ENCODE measurements at places on chromosomes 7 and 10. TPM values are rescaled to one million over a fixed set of nuclear protein-coding genes. Genes with fewer than 3 reads are reported as not detected.

- DNase-seq = no peak
Measured at GRCh38 chr10:86048571-86048970, 318.0 kb downstream of the GRID1 start.

- no peak for DNase-seq
Measured at GRCh38 chr10:75470901-75471300, 39.5 kb downstream of the LRMDA start.

GRCh38 chr10:18140149-18140956, at the start of gene CACNB2:
TSS of gene CACNB2 (plus strand) at chr10:18140424.
- DNase-seq = no peak

GRCh38 chr7:158061884-158062656, 525.6 kb downstream of the PTPRN2 start:
- DNase-seq = no peak

DNA sequence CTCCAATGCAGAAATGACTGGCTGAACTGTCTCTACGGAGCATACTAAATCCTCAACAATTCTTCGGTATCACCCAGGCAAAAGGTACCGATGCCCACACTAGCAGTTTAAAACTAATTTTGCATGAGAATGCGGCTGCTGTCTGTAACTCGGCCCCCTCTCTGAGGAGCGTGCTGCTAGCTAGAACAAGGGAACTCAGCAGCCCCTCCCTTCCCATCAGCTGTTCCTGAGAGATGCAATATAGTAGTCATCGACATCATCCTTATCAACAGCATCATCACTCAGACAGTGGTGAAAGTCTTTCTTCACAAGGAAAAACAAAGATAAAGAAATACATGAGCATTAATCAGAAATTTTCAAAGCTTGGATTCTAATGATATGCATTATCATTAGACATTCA, 189.1 kb upstream of the FRMD4A start:
- DNase-seq = no peak

The DNAH11 gene
- total RNA-seq = 1.9 TPM

DNA sequence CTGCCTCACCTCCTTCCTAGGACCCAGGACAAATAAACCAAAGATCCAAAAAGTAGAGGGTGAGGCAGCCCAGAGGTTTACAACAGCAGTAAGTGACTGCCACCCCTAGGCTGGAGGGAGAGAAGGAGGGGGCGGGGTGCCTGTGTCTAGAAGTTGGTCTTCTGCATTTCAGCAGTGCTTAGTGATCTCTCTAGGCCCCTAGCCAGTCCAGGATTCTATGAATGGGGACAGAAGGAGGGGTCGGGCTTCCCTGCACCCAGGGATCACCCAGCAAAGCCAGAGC, 62.8 kb upstream of the KDM7A start:
- no peak for DNase-seq

The ZPBP gene
- not detected for total RNA-seq

All from Calu3 (cell line).